ENCODE measurements at places on chromosomes 13 and 19.

GRCh38 chr19:15828121-15828610, 12.7 kb upstream of the OR10H1 start:
- no peak for DNase-seq

GRCh38 chr13:60756306-60756705, 359.3 kb downstream of the TDRD3 start:
- DNase-seq: no peak

GRCh38 chr19:16334411-16334810, 9.8 kb downstream of the KLF2 start:
- DNase-seq: no peak

- no peak for DNase-seq
Observed at GRCh38 chr19:756821-757688, 6.1 kb downstream of the MISP start.

- DNase-seq: peak; percentile 13
Observed at GRCh38 chr19:18833849-18834643, 2.3 kb downstream of the UPF1 start.

- DNase-seq: no peak
Observed at GRCh38 chr13:59459972-59460371, 703.8 kb downstream of the DIAPH3 start.

DNA sequence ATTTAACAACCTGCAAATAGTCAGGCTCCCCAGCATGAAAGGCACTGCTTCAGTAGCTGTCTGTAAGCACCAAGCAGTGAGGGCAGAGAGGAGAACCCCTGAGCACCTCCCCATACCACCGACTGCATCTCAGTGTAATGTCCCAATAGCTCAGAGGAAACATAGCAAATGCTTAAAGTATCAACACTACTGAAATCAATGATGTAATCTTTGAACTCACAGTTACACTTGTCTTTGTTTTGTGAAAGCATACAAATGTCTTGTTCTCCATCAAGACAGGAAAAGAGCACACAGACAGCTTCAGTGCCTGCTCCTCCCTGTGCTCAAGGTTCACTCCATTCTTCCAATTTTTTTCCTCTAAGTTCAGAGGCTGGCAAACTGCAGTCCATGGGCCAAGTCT, 94.7 kb downstream of the IRS2 start:
- DNase-seq: no peak

DNA sequence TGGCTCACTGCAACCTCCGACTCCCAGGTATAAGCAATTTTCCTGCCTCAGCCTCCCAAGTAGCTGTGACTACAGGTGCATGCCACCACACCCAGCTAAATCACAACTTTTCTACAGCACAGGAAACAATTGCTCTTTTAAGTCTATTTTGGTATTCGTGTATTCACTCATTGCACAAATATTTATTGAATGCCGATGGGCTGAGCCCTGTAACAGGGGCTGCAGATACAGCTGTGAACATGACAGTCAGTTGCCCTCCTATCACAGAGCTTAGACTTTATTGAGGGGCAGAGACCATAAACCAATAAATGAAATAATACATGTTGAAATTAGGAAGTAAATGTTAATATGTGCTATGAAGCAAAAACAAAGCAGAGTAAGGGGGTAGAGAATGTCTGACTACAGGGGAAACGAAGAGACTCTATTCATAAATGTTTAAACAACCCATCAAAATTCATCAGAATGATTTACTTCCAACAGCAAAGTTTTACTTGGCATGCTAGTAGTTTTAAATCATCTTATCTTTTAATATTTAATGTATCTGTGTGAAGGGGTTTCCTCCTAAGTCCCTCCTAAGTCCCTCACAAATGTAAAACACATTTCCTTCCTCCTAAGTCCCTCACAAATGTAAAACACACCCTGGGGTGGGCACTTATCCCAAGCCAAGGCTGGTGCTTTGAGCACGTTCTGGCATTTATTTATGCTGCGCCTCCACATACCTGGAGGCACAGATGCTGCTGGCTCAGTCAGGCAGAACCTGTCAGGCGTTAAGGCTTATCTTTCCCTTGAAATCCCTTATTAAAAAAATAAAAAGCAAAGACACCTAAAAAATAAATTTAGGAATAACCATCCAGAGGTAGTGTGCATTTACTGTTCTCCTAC, 140.8 kb downstream of the MIPEP start:
- no peak for DNase-seq

GRCh38 chr13:35025314-35025713, 83.2 kb downstream of the NBEA start:
- DNase-seq: no peak

DNA sequence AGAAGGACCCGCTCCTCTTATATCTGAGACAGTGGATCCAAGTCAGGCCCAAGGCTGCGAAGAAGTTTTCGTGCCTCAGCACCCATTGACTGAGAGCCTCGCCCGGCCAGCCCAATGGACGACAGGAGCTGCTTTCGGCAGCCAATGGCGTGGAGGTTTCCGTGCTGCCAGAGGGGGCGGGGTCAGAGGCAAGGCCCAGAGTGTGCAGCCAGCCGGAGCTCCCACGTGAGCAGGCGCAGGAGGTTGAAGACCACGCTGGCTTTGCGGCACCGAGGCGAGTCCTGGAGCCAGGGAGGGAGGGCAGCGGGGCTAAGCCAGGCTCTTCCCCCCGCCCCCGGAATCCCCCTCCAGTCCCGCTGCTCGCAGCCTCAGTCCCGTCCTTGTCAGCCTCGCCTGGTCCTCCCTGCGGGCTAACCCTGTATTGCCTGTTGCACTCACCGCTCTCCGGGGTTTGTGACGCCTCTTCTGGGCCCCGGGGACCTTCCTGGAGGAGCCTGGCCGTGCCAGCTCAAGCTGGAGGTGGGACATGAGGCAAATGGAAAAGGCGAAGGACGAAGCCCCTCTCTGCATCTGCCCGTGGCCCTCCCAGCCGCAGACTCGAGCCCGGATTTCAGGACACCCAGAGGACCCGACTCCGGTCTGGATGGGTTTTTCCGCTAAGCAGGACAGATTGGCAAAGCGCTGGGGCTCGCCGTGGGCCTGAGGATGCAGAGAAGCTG, 1.5 kb downstream of the IFNL4 start:
- peak; percentile 27 for DNase-seq

DNA sequence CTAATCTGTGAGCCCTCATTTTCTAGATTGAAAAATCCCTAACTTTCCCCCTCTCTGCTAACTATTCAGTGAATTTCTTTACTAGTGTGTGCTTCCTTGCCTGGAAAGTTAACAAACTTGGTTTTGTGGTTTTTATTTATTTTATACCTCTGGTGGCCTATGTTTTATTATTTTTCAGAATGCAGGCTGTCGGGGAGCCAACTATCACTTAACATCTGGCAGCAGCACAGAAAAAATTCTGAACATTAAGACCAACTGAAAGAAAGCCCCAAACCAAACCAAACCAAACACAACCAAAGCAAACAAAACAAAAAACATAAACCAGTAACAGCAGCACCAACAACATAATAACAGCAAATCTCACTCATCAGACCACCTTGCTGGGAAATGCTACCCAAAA, 109.0 kb upstream of the KL start:
- DNase-seq: no peak

GRCh38 chr19:49858088-49858985, 7.4 kb downstream of the PTOV1 start:
- no peak for DNase-seq

GRCh38 chr13:41648314-41648935, 191.1 kb downstream of the RGCC start:
- DNase-seq: no peak

GRCh38 chr13:43159026-43159461, 135.7 kb downstream of the DNAJC15 start:
- no peak for DNase-seq

DNA sequence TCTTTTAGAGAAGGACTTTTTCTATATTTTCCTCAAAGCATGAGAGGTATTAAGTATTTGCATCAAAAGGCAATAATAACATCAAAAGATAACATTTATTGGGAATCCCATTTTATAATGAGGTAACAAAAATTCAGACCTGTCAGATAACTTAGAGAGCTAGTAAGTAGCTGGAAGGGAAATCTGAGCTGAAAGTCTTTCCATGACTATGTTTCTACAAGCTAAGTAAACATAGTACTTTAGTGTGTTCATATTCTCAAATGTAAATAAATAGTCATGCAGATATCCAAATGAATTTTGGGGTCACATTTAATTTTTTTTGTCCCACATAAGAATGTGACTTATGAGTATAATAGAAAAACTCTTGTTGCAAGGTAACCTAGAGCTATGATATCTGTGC, 87.3 kb upstream of the FBXL3 start:
- no peak for DNase-seq

DNA sequence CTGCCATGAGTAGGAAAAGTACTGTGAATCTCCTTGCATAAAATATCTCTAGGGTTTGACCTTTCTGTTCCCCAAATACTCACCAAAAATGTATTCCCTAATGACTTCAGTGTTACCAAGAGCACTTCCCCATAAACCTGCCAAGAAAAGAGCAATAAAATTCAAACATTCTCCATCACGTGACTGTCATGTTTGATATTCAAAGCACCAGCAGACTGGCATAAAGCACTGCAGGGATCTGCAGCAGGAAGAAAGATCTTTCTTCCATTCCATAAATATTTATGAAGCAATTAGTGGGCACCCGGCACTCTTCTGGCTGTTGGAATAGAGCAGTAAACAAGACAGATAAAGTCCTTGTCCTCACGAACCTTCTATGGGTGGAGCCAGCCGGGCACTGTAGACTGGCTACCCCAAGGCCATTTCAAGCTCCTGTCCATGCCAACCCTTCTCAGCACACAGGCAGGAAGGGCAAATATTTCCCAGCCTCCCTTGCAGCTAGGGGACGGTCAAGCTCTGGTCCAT, 20.3 kb downstream of the PLA2G4C start:
- no peak for DNase-seq

GRCh38 chr13:103134271-103134670, 68.1 kb upstream of the SLC10A2 start:
- no peak for DNase-seq

- DNase-seq: no peak
Observed at GRCh38 chr13:105908586-105908985, 626.9 kb downstream of the EFNB2 start.

DNA sequence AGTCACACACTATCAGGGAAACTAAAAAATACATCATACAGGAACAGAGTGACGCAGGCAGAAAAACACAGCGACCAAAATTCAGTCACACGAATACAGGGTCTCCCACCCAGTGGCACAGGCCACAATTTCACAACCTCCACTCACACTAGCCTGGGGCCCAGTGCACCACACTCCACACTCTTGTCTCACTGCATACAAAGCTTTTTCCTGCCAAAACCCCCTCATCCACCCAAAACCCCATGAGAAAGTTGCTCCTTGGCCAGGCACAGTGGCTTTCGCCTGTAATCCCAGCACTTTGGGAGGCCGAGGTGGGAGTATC, 1.2 kb downstream of the S1PR5 start:
- no peak for DNase-seq

GRCh38 chr19:16073988-16074387, 2.3 kb upstream of the TPM4 start:
- no peak for DNase-seq

DNA sequence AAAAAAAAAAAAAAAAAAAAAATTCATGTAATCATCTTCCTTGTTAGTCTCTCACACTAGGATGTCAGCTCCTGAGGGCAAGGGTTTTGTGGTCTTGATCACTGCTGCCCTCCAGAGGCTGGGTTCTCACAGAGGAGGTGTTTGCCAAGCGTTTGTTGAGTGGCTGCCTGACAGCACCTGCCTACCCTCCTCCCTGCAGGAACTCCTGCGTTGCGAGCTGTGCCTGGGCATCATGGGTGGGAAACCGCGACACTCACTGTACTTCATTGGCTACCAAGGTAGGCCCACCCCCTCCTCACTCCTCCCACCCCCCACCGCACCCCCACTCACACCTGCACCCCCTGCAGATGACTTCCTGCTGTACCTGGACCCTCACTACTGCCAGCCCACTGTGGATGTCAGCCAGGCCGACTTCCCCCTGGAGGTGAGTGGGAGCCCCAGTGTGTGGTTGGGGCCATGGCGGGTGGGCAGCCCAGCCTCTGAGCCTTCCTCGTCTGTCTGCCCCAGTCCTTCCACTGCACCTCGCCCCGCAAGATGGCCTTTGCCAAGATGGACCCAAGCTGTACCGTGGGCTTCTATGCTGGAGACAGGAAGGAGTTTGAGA, 8.1 kb downstream of the ATG4D start:
- DNase-seq: no peak

GRCh38 chr13:23159760-23160637, 20.8 kb upstream of the SGCG start:
- no peak for DNase-seq

- DNase-seq: no peak
Observed at GRCh38 chr19:50861010-50861409, 6.3 kb downstream of the KLK3 start.

GRCh38 chr13:45162194-45162593, 38.7 kb downstream of the KCTD4 start:
- no peak for DNase-seq

Measured in NCI-H1105 (cell line).